Activated CD4-positive, alpha-beta memory T cell treated with anti-CD3 and anti-CD28 coated beads for 36 hours (primary cell): ENCODE measurements at places on chromosomes 2 and 18.

DNA sequence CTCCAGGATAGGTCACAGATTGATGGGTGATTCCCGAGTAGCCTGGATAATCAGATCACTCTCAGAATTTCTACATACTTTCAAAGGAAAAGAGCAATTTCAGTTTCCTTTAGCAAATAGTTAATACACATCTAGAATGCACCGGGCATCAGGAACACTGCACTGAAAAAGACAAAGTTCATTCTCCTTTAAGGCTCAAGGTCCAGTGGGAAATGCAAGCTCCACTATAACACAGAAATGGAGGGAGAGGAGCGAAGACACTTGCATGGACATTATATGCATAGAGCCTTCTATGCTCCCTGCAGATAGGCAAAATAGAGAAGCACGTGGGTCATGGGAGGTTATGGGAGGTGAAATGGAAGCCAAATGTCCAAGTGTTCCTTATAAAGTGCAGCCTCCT lies 49.1 kb downstream of the SLC9A4 start:
- DNase-seq = no peak

GRCh38 chr18:13051950-13052349 lies 60.8 kb downstream of the CEP192 start:
- DNase-seq = peak; percentile 28

DNA sequence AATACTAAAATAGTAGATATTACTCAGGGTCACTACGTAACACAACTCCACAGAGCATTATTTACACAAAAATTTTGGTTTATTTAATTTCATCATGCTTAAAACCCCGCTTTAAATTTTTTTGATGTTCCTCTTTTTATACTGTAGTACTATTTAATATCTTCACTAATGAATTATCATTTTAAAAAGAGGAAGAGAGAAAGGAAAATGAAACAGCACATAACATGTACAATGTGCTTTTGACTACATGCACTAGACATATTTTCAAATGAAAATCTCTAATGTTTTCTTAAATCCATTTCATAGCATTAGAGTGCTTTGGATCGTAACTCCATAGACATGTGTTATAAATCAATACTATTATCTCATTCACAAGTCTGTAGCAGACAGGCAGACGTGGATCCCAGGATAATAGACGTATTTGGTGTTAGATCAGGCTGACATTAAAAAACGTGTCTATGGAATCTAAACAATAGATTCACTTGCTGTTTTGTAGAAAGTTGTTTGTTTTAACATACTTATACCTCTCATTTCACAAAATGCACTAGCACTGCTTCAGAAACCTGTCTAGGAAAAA lies 897.0 kb downstream of the CPS1 start:
- DNase-seq = no peak

- DNase-seq = peak; percentile 38
Observed at GRCh38 chr2:159968279-159968900, 94.0 kb downstream of the PLA2R1 start.

DNA sequence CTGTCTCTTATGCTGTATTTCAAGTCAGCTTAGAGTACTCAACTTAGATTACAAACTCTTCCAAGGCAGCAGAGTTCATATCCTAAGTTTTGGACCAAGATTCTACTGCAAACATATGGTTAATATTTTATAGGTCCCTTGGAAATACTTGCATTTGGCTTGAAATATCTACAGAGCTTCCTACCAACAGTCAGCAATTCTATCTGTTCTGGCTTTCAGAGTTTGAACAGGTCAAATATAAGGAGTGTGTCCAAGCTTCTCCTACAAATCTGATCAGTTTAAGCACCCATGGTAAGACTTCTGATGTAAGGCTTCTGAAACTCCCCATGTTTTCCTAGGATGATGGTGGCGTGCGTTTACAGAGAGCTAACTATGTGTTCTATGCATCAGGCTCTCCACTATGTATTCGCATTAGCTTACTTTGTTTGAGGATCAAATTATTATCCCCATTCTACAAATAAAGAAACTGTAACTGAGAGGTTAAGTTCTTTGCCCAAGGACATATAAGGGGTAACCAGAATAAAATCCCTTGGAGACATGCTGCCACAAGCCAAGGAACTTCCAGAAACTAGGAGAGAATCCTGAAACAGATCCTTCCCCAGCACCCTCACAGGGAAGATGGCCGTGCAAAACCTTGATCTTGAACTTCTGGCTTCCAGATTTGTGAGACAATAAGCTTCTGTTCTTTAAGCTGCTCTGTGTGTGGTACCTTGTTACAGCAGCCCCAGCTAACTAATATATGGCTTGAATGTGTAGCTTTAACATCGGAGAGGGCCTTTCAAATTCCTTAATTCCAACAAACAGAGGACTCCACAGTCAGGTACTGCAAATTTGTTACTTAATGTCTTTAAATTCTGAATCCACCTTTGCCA lies 55.1 kb downstream of the ATP8B1 start:
- DNase-seq = no peak
